ENCODE measurements at places on chromosomes 2 and 18. TPM values are rescaled to one million over a fixed set of nuclear protein-coding genes. Genes with fewer than 3 reads are reported as not detected.

- no peak for DNase-seq
These were observed 60.5 kb downstream of the HDLBP start for GRCh38 chr2:241254904-241255351.

DNA sequence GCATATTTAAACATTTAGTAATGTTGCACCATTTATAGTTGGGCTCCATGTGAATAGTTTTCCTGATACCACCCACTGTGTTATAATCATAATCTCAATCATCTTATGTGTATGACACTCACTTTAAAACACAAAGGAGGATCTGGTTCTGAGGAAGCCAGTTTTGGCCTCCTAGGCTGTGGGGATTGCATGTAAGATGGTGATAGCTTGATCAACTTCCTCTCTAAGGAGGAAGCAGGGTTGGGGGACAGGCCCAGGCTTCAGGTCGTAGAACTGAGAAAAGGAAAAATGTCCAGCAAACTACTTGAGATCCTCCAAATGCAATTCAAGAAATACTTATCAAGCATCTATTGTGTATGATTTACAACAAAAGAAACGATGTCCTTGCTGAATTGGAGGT, 4.9 kb upstream of the PPM1B start:
- no peak for DNase-seq

GRCh38 chr2:47798631-47799030, 15.7 kb downstream of the MSH6 start:
- DNase-seq, result no peak

VIL1 gene
- 0.08 TPM for polyA plus RNA-seq

- peak; percentile 33 for DNase-seq
These were observed 60.4 kb upstream of the COPS8 start for GRCh38 chr2:237025090-237025865.

ZNF2 gene
- polyA plus RNA-seq, result 3.4 TPM

Data from urinary bladder (tissue), 4 donors.